Stimulated activated CD4-positive, alpha-beta T cell treated with anti-CD3 and anti-CD28 coated beads, Interleukin-2, amount 100 ng/mL, for 48 hours (primary cell): ENCODE measurements at places on chromosomes 16 and 17.

DNA sequence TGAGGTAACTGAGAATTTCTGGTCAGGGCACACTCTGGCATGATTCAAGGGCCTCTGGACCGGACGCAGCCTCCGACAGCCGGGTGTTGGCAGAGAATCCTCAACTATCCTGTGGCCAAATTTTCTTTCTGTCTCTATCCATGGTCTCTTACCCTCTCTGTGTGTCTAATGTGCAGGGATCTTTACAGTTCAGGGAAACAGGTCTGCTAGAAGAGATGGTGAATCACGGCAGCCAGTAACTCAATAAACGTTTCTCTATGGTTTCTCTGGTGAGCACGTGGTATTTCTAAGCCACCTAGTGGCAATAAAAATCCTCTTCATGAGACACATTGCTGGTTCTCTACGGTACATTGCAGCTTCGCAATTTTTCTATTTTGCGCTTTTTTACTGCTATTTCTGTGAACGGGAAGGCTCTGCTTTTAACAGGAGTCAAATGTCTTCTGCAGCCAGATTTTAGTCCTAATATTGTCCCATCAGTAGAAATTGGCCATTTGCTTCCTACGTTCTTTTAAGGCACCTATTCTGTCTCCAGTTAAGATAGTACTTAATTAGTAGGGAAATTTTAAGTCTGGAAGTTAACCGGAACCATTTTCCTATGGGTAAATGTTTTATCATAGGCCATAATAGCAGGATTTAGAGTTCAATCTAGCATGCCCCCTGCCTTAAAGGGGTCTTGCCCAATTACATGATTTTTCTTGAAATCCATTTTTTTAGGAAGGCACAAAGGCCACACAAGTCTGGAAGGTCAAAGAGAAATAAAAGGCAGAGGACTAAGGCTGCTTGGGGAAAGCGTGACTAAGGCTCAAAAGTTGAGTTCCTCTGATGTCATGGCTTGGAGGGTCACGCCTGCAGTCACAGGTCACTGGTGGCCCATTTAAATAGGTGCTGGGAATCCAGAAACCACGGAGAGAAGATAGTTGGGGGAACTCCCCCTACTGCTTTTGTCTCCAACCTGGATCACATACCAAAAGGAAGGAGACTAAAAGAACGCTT is 31.5 kb downstream of the QPRT start:
- DNase-seq = no peak

GRCh38 chr16:4790261-4790660 is 2.1 kb upstream of the SEPTIN12 start:
- DNase-seq = no peak

DNA sequence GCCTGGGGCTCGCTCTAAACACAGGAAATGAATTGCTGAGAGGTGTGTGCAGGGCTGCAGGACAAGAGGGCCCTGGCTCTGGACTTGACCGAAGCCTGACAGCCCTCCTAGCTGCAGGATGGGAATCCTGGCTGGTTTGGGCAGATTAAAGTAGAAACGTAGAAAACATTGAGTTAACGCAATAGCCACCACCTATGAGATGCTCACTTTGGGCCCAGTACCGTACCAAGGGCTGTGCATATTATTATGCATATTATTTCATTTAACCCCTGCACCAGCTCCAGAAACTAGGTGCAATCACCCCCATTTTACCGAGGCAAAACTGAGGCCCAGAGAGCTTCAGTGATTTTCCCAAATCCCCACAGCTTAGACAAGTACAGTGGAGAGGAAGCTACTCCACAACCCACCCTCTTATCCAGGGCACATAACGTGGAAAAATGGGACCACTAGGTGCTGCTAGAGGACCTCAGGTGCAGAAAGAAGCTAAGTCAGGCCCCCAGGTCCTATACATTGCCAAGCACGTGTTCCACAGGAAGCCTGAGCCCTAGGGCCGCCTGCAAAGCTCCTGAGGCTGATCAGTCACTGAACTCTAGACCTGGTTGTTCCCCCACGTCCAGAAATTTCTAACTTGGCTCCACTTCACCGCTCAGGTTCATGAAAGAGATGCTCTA is 79.2 kb downstream of the MYH11 start:
- no peak for DNase-seq

DNA sequence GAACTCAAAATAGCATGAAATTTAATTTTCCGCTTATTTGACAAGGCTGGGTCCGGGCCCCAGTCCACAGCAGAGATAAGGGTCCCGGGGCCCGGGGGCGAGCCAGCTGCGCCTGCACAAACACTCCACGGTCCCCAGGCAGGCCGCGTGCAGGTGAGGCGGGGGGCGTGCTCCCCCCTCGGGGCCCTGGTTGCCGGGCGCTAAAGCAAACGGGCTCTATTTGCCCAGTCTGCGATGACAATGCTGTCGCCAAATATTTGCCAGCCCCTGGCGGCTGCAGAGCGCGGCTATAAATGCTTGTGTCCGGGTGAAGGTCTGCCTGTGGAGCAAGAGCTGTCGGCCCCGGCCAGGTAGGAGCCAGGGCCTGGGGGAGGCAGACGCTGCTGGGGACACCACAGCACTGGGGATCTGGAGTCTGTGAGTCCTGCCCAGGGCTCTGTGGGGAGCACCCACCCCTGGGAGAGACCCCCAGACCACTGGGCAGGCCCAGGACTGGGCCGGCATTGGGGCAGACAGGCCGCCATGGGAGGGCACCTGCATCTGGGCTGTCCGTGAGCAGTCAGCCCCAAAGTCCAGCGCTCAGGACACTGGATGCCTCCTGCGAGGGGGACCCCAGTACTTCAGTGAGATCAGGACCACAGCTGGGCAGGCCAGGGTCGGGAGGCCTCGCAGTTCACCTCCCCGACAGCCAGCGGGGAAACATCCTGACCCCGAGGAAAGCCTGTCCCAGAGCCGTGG is at the start of gene PERCC1:
PERCC1 (plus strand) TSS at position 320 of the 738 bp plus-strand sequence. CDS start 1,516 bp downstream, outside the sequence.
- DNase-seq = no peak

DNA sequence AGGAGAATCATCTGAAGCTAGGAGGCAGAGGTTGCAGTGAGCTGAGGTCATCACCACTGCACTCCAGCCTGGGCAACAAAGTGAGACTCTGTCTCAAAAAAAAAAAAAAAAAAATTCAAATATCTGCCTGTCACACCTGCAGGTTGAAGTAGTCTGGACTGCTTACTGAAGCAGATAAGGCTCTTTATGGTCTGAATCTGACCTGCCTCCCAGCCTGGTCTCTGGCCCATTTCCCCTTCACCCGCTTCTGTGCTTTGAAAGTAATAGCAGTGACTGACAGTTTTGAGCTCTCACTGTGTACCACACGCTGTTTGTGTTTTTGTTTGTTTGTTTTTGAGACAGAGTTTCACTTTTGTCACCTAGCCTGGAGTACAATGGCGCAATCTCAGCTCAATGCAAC is 5.8 kb downstream of the SEZ6L2 start:
- DNase-seq = no peak

DNA sequence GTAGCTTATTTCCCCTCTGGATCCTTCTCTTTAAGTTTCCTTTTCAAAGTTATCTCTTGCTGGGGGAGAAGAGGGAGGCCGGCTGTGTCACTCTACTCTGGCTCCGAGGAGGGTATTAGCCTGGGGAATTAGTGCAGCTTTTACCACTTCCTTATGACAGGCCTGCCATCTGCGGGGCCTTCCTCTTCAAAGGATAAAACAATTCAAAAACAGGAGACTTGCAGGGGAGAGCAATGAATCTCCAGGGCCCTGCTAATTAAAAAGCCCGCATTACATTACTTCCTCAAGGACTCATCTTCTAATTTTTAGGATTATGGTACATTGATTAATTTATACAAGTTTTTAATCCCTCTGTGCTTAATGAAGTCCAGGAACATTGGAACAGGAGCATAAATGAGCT is 190.9 kb upstream of the CDH5 start:
- no peak for DNase-seq

GRCh38 chr17:49401971-49402611 is 12.6 kb downstream of the PHB1 start:
- DNase-seq = no peak

DNA sequence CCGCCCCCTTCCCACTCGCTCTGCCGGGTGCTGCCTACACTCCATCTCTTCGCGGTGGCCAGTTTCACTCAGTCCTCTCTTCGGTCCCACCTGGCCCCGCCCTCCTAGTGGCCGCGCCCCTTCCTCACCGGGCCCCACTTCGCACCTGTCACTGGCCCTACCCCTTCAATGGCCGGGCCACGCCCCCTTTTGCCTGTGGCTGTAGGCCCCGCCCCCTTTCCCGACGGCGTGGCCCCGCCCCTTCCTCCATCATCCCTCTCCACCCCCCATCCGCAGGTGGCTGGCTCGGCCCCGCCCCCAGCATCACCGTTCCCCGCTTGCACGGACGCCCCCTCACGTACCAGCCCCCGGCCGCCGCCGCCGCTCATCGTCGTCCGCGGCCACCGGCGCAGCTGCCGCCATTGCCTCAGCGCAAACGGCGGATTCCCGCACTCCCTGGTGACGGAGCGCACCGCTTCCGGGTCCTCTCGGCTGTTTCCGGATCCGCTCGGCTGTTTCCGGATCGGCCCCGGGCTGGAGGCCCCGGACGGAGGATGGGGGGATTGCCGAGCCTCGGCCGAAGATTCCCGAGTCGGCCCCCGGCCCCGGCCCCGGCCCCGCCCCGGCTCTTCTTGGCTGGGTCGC is at the start of gene RABEP2:
RABEP2 (minus strand) TSS at position 477 of the 624 bp plus-strand sequence; CDS start at position 402, 75 bp downstream.
- peak; percentile 99 for DNase-seq

- DNase-seq = no peak
Observed at GRCh38 chr17:57402681-57403180, 146.4 kb downstream of the MSI2 start.

GRCh38 chr16:30184891-30185682 is 1.7 kb downstream of the CORO1A start:
- peak; percentile 30 for DNase-seq

DNA sequence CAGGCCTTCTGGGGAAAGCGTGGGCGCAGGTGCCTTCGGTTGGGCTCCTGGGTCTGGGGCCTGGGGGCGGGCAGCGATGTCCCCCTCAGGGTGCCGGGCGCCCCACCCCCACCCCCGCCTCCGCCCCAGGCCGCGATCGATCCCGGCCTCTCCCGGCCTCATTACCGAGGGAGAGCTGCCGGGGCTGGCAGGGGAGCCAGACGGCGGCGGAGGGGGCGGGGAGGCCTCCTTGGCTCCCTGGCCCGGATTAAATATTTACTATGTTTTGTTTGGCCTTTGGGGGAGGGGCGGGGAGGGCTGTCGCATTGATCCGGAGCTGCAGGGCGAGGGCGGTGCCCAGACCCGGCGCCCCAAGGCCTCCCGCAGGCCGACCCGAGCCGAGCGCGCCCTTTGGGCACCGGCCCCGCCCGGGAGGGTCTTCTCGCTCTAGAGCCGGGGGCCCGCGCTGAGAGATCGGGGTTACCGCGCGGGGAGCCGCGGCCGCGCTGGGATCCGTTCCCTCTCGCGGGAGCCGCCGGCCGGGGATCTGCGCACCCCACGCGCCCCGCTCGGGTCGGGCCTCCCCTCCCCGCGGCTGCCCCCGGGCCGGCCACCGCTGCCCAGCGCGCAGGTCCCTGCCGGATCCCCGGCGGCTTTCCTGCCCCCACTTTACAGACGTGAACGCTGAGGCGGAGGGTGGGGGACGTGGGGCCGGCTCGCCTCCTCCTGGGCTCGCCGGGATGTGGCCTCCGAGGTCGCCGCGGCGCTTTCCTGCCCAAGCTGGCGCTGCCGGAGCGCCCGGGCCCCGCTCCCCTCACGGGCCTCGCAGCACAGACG is 27.0 kb downstream of the RTN4RL1 start:
- DNase-seq = no peak

- no peak for DNase-seq
Observed at GRCh38 chr16:88141580-88141979, 190.3 kb downstream of the BANP start.

GRCh38 chr17:65122836-65123756 is 14.1 kb upstream of the RGS9 start:
- DNase-seq = peak; percentile 70

GRCh38 chr17:64028874-64029464 is 8.5 kb upstream of the ICAM2 start:
- peak; percentile 72 for DNase-seq

GRCh38 chr17:43085474-43085873 is 39.7 kb downstream of the BRCA1 start:
- DNase-seq = no peak

DNA sequence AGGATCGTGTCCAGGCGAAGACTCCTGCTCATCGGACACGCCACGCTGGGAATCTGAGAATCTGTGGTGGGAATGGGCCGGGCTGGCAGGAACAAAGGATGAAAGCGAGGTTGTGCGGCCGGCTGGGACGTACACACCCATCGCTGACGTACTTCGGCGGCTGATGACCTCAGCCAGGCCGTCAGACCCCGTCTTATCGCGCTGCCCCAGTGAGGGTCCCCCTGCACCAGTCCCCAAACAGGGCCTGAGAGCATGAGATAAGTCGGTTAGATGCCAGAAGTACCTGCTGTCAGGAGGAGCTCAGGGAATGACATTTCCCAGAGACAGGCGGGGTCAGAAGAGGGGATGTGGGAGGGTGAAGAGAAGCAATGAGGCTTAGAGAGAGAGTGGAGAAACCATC is 16.0 kb upstream of the SP6 start:
- no peak for DNase-seq

- no peak for DNase-seq
Observed at GRCh38 chr16:84513123-84513522, 8.7 kb upstream of the MEAK7 start.

- no peak for DNase-seq
Observed at GRCh38 chr16:10352262-10352661, 33.6 kb upstream of the ATF7IP2 start.

DNA sequence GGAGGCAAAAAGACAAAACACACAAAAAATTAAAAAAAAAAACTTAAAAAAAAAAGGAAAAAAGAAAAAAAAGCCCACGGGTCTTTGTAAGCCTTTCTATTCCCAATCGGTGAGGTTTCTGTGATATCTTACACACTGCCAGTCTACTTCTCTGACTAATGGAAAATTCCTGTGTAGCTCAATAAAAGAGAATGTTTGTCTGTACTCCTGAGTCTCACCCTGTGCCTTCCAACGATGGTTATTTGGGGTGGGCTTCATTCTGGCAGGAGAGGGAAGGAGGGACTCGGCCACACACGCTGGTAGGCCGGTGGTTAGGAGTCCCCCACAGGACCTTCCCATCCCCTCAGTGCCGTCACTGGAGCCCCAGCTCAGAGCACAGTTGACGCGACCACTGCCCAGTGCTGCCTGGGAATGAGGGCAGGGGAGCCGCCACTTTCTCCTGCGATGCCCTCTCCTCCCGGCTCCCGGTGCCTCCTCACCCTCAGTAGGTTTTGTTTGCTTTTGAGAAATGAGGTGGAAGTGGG is 68.0 kb downstream of the AMFR start:
- DNase-seq = no peak

DNA sequence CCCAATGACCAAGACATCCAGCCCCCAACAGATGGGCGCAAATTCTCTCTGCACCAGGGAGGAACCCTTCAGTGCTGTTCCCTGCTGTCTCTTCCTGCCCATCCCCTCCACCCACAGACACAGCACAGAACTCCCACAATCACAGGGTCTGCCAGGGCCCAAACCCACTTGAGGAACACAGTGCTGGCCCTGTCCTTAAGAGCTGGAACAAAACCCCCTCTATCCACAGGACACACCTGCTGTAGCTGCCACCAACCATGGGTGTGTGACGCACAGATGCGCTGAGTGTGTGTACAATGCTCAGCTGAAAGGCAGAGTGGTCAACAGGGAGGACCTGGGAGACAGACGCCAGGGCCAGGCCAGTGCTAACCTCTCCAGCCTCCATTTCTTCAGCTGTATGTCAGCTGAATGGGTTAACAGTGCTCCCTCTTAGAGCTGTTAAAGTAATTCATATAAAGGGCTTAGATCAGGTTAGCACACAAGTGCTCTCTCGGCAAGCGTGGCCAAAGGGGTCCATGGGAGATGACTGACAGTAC is 62.1 kb downstream of the AMFR start:
- no peak for DNase-seq
